ENCODE measurements at places on chromosomes 6 and 20.

- no peak for DNase-seq
Measured at GRCh38 chr6:135311446-135312200, 130.5 kb downstream of the MYB start.

DNA sequence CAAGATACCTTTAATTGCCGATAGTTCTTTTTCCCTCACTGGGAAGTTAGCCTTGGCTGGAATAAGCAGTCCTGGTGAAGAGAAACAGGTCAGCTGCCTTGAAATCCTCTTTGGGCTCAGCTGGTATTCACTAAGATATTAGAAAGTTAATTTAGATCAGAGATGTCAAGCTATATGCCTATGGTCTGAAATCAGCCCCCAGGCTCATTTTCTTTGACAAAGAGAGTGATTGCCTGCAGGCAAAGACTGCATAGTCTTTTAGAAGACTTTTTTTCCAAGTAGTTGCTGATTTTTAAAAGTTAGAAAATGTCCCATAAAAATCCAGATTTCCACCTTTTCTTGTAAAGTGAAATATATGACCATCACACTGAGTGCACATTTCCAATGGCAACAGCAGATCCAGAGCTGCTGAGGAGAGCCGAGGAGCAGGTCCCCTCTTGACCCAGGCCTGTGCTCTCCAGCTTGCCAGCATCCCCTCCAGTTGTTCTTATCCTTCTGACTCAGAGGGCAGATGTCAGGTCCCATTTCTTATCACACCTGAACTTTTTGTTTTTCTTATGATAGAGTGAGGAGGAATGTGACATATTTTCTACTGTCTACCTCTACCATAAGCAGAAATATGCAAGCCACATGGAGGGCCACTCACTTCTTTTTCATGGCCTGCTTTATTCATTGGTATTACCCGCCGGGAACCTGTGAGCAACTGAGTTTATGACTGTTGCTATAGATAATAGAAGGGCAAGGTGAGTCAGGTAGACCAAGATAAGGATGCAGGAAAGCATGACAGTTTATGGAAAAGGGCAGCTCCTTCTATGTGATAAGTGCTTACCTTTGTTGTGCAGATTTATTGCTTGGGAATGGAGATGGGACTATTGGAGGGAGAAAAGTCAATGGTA lies 17.6 kb upstream of the L3MBTL3 start:
- no peak for DNase-seq

DNA sequence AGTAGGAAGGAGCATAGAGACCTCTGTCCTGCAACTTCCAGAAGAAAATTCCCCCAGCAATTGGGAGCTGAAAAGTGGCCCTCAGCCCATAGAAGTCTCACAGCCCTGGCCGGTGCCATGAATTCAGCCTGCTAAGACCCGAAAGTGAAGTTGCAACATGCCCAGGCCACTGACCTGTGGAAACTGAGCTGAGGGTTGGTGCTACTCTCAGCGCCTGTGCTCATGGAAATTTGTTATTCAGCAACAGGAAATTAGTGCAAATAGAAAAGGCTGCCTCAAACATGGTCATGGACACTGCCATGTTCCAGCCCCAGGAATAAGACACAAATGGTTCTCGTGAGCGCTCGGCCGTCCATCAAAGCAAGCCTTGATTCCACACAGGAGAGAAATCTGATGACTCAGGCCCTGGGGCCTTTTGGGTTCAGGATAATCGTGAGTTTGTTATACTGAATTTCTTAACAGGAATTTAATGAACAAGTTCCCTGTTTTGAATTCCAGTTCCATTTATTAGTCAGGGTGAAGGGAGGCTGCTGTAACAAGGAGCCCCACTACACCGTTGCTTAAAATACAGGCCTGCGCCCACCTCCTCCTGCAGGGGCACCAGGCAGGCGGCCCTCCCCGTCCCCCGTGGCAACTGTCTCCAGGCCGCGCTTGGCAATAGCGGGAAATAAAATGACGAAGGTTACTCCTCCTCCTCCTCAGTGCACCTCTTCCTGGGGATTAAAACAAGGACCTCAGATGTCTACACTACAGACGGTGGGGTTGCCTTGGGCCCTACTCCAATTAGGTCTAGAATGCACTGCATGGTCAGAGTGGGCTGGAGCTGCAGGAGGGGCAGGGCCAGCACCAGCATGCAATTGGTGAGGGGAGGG lies 152.9 kb downstream of the ERMARD start:
- no peak for DNase-seq

GRCh38 chr6:18748314-18748713 lies 361.2 kb downstream of the RNF144B start:
- no peak for DNase-seq

DNA sequence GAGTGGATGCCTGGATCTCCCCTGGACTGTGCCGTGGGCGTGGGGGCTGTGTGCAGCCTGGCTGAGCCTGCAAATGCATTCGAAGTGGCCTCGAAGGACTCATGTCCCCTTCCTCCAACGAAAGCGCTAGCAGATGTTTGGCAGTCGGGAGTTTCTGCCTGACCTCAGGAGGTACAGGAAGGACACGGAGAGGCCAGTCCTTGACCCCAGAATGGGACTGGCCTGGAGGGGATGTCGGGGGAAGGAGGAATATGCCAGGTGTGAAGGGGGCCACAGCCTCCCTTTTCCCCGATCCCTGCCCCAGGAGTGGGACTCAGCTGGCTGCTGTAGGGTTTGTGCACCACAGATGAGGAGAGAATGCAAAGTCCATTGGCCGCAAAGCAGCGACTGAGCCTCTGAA lies 45.6 kb downstream of the APCDD1L start:
- no peak for DNase-seq

DNA sequence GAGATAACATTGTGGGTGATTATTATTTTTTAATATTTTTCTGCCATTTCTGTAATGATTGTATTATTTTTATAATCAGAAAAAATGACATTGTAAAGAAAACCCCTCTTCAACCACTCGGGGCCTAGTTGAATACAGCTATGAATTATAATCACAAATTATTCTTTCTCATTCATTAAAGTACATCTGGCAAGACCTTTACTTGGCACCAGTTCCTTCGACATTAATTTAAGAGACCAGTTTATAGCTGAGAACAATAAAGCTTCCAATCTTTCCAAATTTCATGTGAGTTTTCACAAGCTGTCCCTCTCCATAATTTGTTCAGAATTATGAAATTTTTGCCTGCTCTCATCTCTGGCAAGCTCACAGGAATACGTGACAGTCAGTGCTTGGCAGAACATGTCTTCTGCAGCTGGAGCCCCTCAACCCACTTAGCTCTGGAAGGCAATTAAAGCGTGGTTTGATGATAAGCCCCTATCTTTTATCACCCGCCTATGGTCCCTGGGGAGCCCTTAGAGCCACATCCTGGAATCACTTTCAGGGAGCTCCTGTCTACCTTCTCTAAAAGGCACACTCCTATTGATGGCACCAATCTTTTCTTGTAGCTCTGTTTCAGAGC lies 237.2 kb upstream of the PRND start:
- peak; percentile 38 for DNase-seq

- no peak for DNase-seq
Measured at GRCh38 chr6:106192824-106193223, 106.7 kb downstream of the PRDM1 start.

DNA sequence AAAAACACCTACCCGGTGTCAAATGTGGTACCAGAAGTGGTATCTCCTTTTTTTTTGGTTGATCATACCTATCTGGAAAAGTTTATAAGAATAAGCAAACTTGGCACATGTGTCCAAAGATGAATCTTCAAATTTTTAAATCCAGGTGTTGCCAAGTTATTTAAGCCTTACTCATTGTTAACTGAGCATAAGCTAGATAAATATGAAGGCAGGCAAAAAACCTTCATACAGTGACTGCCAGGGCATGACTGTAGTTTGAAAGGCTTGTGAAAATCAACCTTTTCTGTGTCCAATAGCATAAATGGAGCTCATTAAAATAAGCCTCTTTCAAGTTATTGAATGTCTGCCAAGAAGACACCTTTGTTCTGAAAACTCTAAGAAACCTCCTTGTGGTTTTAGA lies 699.2 kb downstream of the DOK5 start:
- no peak for DNase-seq

- peak; percentile 95 for DNase-seq
Measured at GRCh38 chr6:41442800-41443501, 103.2 kb upstream of the FOXP4 start.

All from mesendoderm (in vitro differentiated cells).